Activated B cell treated with CpG ODN at 0.5 μM for 24 hours (primary cell): ENCODE measurements at places on chromosomes 3 and 15.

DNA sequence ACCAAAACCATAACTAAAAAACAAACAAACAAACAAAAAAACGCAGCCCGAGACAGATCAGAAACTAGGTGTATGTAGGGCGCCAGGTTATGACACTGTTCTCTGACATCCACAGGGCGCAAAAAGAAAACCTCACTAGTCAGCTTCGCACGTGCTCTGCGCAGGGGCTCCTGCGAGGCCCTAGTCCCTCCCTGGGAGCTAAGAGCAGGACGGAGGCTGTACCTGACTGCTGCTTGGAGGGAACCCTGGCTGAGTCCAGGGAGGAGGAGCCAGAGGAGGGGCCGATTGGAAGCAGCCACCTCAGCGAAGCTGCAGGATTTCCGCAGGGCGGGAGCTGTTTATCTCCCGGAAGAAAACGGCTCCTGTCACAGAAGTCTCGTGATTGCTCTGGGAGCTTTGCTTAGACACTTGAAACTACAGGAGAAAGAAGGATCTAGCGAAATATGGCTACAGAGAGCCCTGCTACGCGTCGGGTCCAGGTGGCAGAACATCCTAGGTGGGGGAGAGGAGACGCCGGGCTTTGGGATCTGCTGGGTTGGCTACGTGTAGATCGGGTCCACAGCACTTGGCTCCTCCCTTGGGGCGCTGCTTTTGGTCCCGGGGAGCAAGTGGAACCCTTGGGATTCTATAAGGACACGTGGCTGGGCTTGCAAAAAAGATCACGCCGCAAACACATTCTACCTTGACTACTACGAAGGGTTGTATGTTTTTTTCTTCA, at the start of gene GALK2:
Gene GALK2, plus strand, starts transcription at position 368 of the 718 bp plus-strand sequence. Its CDS starts 76 bp downstream, at position 444.
- peaks cover 30% of the 10 kb centered on the region for H3K4me1 ChIP-seq
- peak within 1 kb of the TSS; percentile 85 for H3K27ac ChIP-seq
- peak; percentile 42 for DNase-seq
- no peaks in the 10 kb centered on the region for H3K27me3 ChIP-seq
- peaks cover 5% of the 10 kb centered on the region for H3K36me3 ChIP-seq

- H3K4me1 ChIP-seq: peaks cover 37% of the 10 kb centered on the region
- DNase-seq: no peak
- no peak overlapping the region for H3K27ac ChIP-seq
- no peak overlapping the region for H3K4me3 ChIP-seq
- peaks cover 21% of the 10 kb centered on the region for H3K27me3 ChIP-seq
- H3K36me3 ChIP-seq: no peaks in the 10 kb centered on the region
Measured at GRCh38 chr3:187931101-187931500, 185.8 kb upstream of the BCL6 start.

- H3K4me1 ChIP-seq: no peaks in the 10 kb centered on the region
- no peaks in the 10 kb centered on the region for H3K36me3 ChIP-seq
- H3K4me3 ChIP-seq: no peak overlapping the region
- no peak overlapping the region for H3K27ac ChIP-seq
Measured at GRCh38 chr3:131717493-131717892, 214.7 kb upstream of the MRPL3 start.

GRCh38 chr3:116341899-116342298, 103.4 kb downstream of the LSAMP start:
- DNase-seq: no peak
- H3K4me3 ChIP-seq: no peak overlapping the region
- no peaks in the 10 kb centered on the region for H3K27me3 ChIP-seq

GRCh38 chr3:54358316-54358715, 236.0 kb downstream of the CACNA2D3 start:
- no peak overlapping the region for H3K27ac ChIP-seq
- no peaks in the 10 kb centered on the region for H3K36me3 ChIP-seq
- H3K4me1 ChIP-seq: no peaks in the 10 kb centered on the region
- peaks cover 2% of the 10 kb centered on the region for H3K27me3 ChIP-seq
- H3K4me3 ChIP-seq: no peak overlapping the region
- DNase-seq: no peak

DNA sequence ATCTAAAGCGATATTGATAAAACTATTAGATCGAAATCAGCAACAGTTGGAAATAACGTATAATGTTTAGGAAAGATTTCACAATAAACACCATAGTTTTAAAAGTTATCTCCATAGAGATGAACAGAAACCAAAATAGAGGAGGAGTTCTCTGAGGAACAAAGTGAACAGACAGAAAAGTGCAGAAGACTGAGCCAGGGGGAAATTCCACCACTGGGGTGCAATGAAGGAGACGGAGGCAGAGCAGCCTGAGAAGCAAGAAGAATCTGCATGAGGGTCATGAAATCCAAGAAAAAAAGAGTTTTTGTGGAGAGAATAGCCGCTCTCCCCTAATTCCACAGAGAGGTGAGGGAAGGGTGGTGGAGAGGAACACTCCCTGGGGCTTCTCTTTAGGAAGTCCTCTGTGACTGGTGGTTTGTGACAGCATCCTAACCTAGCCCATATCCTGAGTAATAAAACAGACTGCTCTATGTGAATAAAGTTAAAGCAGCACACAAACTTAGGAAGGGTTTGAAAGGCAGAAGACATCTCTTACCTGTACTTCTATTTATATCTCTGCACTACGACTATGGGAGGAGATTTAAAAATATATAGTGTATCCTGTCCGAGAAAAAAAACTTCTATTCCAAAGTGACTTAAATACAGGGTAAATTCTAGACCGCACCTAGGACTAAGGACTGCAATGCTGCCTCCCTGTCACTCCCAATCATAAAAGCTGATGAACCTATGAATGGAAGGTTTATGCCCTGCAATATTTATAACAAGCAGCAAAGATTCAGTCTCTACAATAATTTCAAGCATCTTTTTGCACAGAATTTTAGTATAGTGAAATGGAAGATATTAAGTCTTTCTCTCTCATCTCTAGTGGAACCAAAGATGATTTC, 22.9 kb downstream of the ATP8B4 start:
- H3K27ac ChIP-seq: no peak overlapping the region
- no peaks in the 10 kb centered on the region for H3K27me3 ChIP-seq
- H3K36me3 ChIP-seq: no peaks in the 10 kb centered on the region
- H3K4me3 ChIP-seq: no peak overlapping the region
- no peaks in the 10 kb centered on the region for H3K4me1 ChIP-seq

GRCh38 chr3:134407239-134407625, 33.0 kb upstream of the AMOTL2 start:
- no peak overlapping the region for H3K27ac ChIP-seq
- no peaks in the 10 kb centered on the region for H3K4me1 ChIP-seq
- no peak overlapping the region for H3K4me3 ChIP-seq
- DNase-seq: no peak
- H3K27me3 ChIP-seq: peaks cover 52% of the 10 kb centered on the region

GRCh38 chr3:126119976-126120375, 36.1 kb upstream of the SLC41A3 start:
- peaks cover 3% of the 10 kb centered on the region for H3K27me3 ChIP-seq
- DNase-seq: no peak
- H3K36me3 ChIP-seq: no peaks in the 10 kb centered on the region
- H3K4me3 ChIP-seq: no peak overlapping the region

DNA sequence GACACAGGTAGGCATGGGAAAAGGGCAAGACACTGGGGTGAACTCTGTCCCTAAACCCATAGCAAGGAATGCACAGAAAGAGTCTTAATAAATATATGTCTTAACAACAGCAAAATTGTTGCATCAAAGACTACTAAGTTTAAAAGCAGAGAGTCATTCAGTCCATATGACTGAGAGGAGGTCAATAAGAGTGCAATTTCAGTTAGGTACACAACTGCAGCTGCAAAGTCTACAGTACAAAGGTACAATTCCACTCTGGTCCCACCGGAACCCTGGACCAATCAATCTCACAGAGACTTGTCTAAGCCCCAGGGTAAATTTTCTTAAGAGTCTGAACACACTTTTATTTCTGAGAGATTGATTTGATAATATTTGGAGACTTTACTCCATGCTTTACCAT, 6.9 kb downstream of the CP start:
- no peaks in the 10 kb centered on the region for H3K27me3 ChIP-seq
- no peaks in the 10 kb centered on the region for H3K4me1 ChIP-seq

GRCh38 chr3:81601707-81602305, 159.6 kb downstream of the GBE1 start:
- H3K4me1 ChIP-seq: no peaks in the 10 kb centered on the region
- no peak overlapping the region for H3K27ac ChIP-seq
- no peaks in the 10 kb centered on the region for H3K27me3 ChIP-seq
- no peak for DNase-seq

DNA sequence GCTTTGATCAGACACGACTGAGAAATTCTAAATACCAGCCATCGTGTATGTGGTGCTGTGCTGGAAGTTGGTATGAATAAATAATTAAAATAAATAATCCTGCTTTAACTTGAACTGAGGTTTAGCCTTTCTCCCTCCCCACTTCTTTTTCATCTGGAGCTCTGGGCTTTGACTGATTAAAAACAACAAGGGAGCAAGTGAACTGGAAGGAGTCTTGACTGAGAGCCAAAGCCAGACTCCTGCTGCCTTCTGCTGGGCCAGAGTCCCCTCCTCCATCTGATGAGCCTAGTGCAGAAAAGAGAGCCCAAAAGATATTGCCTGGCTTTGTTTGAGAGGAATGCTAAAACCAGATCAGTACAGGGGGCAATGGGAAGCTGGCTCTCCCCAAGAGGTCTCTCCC, 96.0 kb downstream of the CCNL1 start:
- peaks cover 31% of the 10 kb centered on the region for H3K4me1 ChIP-seq
- H3K4me3 ChIP-seq: peak overlapping the region; percentile 6
- no peaks in the 10 kb centered on the region for H3K27me3 ChIP-seq
- no peak for DNase-seq

DNA sequence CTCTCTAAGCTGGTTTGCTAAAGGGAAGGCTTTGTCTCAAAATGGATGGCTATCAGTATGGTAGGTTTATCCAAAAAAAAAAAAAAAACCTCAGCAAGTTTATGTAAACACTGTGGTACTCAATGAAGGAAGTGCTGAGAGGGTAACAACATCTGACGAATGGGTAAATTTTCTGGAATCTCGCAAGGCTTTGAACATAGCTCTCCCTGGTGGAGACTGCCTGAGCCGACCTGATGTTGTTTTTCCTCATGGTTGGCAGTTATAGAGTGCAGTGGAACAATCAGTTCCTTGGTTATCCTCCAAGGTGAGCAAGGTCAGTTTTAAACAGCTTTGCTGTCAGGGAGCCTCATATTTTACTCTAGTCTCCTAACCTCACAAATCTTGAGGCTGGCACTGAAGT, 94.6 kb downstream of the ZPLD1 start:
- no peak overlapping the region for H3K27ac ChIP-seq
- peaks cover 10% of the 10 kb centered on the region for H3K4me1 ChIP-seq
- peaks cover 14% of the 10 kb centered on the region for H3K27me3 ChIP-seq
- H3K36me3 ChIP-seq: no peaks in the 10 kb centered on the region
- DNase-seq: no peak

- no peak for DNase-seq
- no peaks in the 10 kb centered on the region for H3K36me3 ChIP-seq
- H3K4me3 ChIP-seq: no peak overlapping the region
- H3K27me3 ChIP-seq: peaks cover 23% of the 10 kb centered on the region
Measured at GRCh38 chr3:132749786-132750185, 27.6 kb upstream of the NPHP3 start.

DNA sequence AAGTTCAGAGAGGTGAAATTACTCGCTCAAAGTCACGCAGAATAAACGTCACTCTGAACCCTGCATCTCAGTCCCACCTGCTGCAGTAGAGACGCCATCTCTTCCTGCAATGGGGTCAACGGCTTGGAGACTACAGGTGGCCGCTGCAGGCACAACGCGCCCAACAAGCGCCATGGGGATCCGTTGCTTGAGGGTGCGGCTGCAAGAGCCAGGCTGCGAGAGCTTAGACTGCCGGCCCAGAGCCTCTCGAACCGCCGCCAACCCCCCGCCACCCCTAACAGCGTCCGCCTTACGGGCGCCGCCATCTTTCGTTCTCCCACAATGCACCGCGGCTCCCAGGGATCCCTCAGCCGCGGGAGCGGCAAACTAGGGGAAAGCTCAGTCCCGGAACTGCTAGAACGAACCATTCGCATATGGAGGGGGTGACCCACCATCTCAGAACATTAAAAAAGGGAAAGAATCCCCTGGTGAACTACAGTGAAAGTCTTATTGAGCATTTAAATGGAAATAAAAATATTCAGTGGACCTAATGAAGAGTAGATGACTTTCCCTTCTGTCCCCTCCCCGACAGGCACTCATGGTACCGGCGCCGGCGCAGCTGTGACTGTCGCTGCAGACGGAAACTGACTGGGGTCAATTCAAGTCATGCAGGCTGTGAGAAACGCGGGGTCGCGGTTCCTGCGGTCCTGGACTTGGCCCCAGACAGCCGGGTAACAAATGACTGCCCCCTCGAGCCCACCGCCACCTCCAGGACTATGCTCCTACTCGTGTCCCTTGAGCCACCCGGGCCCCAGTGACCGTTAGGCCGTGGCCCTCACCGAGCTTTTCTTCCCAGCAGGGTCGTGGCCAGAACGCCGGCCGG, at the start of the genes MRPL46 and MRPS11:
Gene MRPL46, minus strand, starts transcription at position 316 of the 862 bp plus-strand sequence. Its CDS starts 11 bp downstream, at position 305.
Gene MRPS11, plus strand, starts transcription at position 636 of the 862 bp plus-strand sequence. Its CDS starts 10 bp downstream, at position 646.
- peak within 1 kb of the TSS; percentile 99 for H3K27ac ChIP-seq
- peaks cover 44% of the 10 kb centered on the region for H3K36me3 ChIP-seq
- peaks cover 36% of the 10 kb centered on the region for H3K4me1 ChIP-seq
- peak within 1 kb of the TSS; percentile 96 for H3K4me3 ChIP-seq
- no peaks in the 10 kb centered on the region for H3K27me3 ChIP-seq

DNA sequence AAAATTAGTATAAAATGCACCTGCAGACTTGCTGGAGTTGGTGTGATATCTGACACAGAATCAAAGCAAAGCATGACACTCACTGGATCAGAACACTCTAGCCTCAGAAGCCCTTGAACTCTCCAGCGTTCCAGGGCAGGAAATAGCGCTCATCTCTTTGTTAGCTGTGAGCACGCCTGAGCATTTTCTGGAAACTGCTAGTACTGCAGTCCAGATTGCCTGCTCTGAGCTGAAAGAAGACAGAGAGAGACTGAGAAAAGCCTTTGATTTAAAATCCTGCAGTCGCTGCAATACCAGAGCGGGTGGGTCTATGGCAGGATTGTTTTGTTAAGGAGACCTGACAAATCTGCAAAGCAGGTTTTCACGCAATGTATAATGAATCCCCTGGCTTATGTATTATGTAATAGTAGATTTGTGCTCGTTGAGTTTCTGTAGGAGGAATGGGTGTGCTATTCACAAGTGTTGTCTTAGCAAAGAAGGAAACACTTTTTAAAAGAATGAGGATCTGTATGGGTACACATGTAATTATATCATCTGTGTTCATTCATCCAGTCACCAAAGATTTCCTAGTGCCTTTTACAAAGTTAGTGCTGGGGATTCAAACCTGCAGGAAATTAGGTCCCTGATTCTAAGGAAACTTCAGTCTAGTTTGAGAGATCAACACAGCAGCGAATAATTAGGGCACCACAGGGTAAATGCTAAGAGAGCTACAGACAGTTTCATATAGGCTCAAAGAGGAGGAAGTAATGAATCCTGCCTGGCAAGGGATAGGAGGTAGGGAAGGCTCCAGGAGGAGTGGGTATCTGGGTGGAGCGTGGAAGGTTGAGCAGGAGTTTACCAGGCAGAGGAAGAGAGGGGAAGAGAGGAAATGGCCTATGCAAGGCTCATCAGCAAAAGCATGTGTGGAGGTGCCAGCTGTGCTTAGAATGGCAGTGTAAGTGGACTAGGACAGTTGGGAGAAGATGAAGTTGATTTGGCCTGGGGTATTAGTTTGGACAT, 26.1 kb upstream of the MGLL start:
- peaks cover 13% of the 10 kb centered on the region for H3K4me1 ChIP-seq
- no peak for DNase-seq
- H3K36me3 ChIP-seq: no peaks in the 10 kb centered on the region

- no peak overlapping the region for H3K4me3 ChIP-seq
- H3K27ac ChIP-seq: no peak overlapping the region
- DNase-seq: no peak
- peaks cover 2% of the 10 kb centered on the region for H3K36me3 ChIP-seq
- peaks cover 53% of the 10 kb centered on the region for H3K4me1 ChIP-seq
Measured at GRCh38 chr3:143525408-143525807, 322.9 kb downstream of the SLC9A9 start.

GRCh38 chr15:71275098-71275497, 159.8 kb downstream of the THSD4 start:
- no peaks in the 10 kb centered on the region for H3K4me1 ChIP-seq
- no peak overlapping the region for H3K4me3 ChIP-seq
- H3K36me3 ChIP-seq: no peaks in the 10 kb centered on the region
- no peak for DNase-seq
- no peak overlapping the region for H3K27ac ChIP-seq
